ENCODE measurements at places on chromosomes 2 and 18. TPM values are rescaled to one million over a fixed set of nuclear protein-coding genes. Genes with fewer than 3 reads are reported as not detected.

The IL1R1 gene
- 1.4 TPM for total RNA-seq

The CABLES1 gene
- 1.1 TPM for total RNA-seq

The ACADL gene
- not detected for total RNA-seq

The DSG3 gene
- not detected for total RNA-seq

The CDKL4 gene
- total RNA-seq: 0.30 TPM

The SNRPD1 gene
- 10.1 TPM for total RNA-seq

The TYMS gene
- 57.0 TPM for total RNA-seq

The C2orf72 gene
- not detected for total RNA-seq

The GAL3ST2 gene
- total RNA-seq: 1.7 TPM

The GAREM1 gene
- total RNA-seq: 1.1 TPM

GRCh38 chr2:235765181-235765820 is 271.5 kb downstream of the AGAP1 start:
- peak; percentile 92 for DNase-seq

DNA sequence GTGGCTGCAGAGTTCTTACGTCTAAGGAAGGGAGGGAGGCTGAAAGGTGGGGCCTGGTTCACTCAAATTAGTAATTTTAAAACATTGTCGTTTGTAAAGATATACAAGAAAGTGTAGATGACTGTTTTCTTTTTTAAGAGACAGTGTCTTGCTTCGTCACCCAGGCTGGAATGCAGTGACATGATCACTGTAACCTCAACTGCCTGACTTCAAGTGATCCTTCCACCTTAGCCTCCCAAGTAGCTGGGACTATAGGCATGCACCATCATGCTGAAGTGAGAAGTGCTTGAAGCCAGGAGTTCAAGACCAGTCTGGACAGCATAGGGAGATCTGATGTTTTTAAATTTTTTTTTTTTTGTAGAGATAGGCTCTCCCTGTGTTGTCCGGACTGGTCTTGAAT is 52.9 kb downstream of the HNRNPLL start:
- DNase-seq: no peak

- no peak for DNase-seq
Measured at GRCh38 chr2:85846411-85846810, 42.4 kb downstream of the ST3GAL5 start.

- no peak for DNase-seq
Measured at GRCh38 chr18:28044036-28044435, 132.9 kb downstream of the CDH2 start.

DNA sequence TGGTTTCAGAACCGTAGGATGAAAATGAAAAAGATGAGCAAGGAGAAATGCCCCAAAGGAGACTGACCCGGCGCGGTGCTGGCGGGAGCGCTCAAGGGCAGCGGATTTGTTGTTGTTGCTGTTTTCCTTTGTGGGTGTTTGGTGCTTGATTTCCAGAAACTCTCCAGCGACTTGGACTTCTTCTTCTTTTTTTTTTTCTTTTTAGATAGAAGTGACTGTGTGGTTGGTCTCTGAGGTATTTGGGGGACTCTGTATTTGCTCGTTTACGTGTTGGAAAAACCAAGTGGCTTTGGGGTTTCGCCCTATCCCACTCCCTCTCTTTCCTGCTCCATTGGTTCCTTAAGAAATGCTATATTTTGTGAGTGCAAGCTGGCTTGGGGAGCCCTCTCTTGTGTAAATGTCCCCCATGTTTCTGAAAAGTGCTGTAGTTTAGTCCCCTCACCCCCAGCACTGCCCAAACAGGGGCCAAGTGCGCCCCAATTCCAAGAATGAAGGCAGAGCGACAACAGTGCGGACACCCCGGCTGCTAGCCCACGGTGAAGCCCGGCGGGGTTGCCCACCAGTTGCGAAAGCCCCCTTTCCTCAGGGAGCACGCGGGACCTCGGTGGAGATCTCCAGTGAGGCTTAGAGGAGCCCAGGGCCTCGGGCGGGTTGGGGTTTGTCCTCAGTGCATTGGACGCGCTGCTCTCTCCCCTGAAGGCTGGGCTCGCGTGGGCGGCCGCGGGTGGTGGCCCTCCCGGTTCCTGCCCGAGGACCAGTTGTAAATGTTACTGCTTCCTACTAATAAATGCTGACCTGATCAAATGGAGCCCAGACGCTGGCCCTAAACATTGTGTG is 1.8 kb downstream of the HOXD9 start:
- DNase-seq: no peak

DNA sequence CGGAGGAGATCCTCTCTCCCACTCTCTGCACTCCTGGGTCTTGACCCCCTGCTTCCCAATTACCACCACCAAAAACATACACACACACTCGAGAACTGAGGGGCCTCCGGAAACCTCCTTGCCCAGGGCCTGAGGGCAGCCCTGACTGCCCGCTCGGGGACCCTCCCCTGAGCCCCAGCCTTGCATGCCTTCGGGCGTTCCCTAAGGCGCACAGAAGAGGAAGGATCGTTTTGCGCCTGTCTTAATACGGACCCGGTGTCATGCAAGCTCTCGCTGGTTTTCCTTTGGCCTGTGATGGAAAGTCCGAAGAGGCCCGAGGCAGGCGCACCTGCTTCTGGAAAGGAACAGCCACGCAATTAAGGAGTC is 19.8 kb downstream of the POU3F3 start:
- DNase-seq: no peak

DNA sequence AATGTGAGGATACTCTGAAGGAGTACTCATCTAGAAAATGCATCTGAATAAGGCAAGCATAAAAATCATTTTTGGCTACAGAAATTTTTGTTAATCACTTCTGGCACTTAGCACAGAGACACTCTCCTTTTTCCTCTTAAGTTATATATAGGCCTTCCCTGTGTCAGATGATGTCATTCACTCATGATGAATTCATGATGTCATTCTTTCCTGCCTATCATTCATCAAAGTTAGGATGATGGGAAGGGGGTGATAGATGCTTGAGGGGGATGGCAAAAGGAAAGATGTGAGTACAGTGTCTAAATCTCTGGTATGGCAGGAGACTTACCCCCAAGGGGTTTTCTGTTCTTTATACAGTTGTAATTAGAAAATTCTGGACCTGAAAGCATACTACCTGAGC is 42.0 kb downstream of the MAP3K20 start:
- DNase-seq: no peak

DNA sequence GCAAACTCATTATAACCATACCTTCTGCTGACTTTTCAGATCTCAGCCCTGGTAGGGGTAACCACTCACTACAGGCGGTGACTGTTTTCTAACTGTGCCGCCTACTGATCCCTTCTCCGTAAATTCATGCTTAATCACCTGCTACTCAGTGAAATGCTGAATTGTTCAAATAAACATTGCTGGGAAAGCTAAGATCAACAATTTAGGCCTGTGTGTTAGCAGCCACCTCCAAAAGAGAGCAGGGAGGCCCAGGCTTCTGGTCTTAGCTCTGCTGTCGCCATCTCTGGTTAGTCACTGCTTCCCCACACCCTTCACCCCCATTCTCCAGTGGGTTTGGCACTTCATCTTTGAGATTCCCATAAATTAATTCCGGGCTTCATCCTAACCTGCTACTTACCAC is 21.8 kb upstream of the NT5C1B start:
- DNase-seq: peak; percentile 74

- DNase-seq: peak; percentile 84
Measured at GRCh38 chr2:100978582-100979191, 23.4 kb upstream of the RPL31 start.

DNA sequence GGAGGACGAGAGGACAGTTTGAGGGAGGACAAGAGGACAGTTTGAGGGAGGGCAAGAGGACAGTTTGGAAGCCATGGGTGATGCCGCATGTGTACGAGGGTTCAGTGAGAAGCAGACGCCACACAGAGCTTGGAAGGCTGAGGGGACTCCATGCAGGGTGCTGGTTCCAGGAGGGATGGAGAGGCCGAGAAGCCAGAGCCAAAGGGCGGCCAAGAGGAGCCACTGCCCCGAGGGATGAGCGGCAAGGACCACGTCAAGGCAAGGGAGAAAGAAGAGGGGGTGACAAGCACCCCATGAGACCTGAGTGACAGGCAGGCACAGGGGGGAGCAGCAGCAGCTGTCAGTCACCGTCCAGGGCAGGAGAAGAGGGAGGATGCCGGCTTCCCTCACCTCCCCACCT is 385.7 kb upstream of the MYT1L start:
- no peak for DNase-seq

DNA sequence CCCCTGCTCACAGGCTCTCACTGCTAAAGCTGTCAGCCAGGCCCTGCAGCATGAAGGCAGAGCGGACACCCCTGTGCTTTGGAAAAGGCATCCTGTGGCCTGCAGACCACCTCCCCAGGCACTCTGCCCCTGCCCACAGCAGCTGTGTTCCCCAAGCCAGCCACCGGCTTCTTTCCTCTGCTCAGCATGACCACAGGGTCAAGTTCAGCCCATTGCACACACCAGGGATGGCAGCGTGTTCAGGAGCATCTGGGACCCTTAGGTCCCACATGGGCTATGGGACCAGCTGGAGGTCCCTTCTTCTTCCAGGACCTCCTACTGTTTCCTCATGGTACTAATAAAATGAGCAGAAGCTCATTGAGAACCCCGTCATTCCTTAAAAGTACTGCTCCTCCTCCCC is 118.4 kb upstream of the ACAA2 start:
- DNase-seq: no peak

Measured in MG63 (cell line).